Activated CD8-positive, alpha-beta T cell treated with anti-CD3 and anti-CD28 coated beads for 36 hours (primary cell): ENCODE measurements at places on chromosomes 2 and 18.
A peak's percentile ranks its signal among the peaks of the same experiment; 100 is the strongest.

- peak; percentile 58 for DNase-seq
Measured at GRCh38 chr18:76496194-76496890, 1.3 kb upstream of the ZNF516 start.

- DNase-seq = no peak
Measured at GRCh38 chr18:40413160-40413559, 1541.9 kb upstream of the PIK3C3 start.

- no peak for DNase-seq
Measured at GRCh38 chr2:30643674-30644073, 163.6 kb downstream of the CAPN13 start.

DNA sequence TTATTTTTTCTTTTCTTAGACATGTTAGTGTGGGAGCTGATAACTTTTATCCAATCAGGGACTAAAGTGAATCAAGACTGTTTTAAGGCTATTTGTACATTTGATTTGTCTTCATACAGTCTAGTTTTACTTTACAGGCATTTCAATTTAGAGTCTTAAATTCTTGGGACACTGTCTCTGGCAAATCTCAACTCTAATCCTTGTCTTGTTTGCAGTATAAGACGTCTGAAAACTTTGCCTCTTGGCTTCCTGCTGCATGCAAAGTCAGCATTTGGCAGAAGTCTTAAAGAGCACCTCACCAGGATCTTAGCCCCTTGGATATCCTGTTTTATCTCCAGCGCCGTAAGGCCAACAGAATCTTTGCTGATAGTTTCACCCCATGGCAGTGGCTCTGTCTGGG, 30.3 kb downstream of the SPOPL start:
- no peak for DNase-seq

- DNase-seq = no peak
Measured at GRCh38 chr2:63242747-63243146, 192.1 kb downstream of the OTX1 start.

GRCh38 chr18:58998401-58999203, 133.9 kb downstream of the ZNF532 start:
- DNase-seq = no peak

- DNase-seq = no peak
Measured at GRCh38 chr2:55901941-55902340, 21.6 kb downstream of the EFEMP1 start.

DNA sequence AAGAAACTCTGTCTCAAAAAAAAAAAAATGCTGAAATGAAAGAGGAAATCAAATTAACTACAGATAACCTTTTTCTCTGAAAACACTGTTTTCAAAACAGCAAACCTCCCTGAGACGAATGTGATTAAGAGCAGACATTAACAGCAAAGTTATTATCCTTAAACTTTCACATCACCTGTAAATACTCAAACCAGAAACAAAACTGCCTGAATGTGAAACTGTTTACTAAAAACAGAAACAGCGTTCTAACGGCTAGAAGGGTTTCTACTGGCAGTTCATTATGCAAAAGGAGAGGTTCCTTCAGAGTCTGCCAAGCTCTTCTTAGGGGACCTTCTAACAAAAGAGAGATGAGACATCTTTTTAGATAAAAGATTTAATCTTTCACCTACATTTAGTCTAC, 45.9 kb downstream of the PNO1 start:
- no peak for DNase-seq

GRCh38 chr18:50606609-50607008, 46.7 kb downstream of the MAPK4 start:
- DNase-seq = no peak

GRCh38 chr2:88739985-88740600, 48.6 kb downstream of the RPIA start:
- peak; percentile 81 for DNase-seq

- DNase-seq = no peak
Measured at GRCh38 chr2:20604951-20605381, 45.9 kb downstream of the HS1BP3 start.

DNA sequence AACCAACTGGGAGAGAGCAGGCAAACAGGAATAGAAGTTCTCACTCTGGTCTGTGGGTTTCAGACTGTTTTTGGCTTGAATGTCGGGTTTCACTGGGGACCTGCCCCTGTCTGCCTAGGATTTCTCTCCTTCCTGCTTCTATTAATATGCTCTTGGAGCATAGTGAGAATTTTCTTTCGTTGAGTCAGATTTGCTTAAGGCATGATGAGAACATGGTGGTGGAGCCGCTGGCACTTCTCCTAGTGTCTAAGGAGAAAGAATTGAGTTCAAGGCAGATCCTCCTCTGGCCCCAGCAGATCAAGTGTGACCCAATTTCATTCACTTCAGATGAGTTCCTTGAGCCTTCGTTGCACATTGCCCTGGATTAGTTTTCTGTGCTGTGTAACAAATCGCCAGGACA, 103.9 kb upstream of the HS6ST1 start:
- no peak for DNase-seq

DNA sequence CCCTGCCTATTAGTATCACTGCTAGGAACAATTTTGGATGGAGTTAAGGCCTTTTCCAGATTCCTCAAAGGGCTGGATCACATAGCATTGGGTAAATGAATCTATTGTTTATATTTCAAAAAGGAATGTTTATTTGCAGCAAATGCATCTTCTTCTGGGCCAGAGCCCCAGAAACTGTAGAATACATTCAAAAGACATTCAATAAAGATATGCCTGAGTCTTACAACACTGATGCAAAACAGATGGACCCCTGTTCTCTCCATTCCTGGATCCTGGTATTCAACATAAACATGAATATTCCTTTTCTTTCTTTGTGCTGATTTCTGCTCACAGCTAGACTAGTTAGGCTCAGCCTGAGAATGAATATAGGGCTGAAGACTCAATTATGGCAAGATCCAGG, 227.2 kb upstream of the KLHL29 start:
- DNase-seq = no peak

- no peak for DNase-seq
Measured at GRCh38 chr18:69152436-69152835, 248.3 kb upstream of the DOK6 start.

DNA sequence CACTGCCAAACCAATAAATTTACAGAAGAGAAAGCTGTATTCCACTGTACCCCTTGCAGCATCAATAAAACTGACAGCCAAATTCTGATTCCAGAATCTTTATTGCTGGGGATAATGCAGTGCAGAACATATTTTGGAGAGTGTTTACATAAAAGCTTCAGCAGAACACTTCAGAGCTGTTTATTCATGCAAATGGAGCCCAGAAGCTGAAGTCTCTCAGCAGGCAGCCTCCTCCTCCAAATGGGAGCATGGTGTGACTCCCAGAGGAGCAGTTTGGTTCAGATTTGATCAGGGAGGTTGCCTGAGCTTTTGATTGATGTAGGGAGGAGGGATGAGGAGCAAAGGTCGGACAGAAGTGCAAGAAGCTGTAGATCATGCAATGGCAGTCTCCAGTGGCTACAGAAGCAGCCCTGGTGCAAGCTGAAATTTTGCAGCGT, 22.4 kb downstream of the LHCGR start:
- DNase-seq = no peak

DNA sequence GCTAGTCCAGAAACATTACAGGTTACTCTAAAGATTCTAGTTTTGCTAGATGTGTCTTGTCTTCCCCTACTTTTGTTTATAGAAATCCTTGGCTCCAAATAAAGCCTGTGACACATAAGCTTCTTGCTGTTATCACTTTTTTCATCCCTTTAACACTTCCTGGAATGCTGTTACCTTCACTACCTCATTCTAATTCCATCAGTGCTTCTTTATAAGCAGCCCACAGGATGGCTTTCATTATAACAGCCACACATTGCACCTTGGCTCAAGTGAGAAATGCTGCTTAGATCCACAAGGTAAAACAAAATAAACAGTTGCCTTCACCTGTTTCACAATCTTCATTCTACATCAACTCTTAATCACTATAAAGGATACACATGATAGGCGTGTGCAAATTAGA, 221.7 kb downstream of the SLC8A1 start:
- DNase-seq = no peak

DNA sequence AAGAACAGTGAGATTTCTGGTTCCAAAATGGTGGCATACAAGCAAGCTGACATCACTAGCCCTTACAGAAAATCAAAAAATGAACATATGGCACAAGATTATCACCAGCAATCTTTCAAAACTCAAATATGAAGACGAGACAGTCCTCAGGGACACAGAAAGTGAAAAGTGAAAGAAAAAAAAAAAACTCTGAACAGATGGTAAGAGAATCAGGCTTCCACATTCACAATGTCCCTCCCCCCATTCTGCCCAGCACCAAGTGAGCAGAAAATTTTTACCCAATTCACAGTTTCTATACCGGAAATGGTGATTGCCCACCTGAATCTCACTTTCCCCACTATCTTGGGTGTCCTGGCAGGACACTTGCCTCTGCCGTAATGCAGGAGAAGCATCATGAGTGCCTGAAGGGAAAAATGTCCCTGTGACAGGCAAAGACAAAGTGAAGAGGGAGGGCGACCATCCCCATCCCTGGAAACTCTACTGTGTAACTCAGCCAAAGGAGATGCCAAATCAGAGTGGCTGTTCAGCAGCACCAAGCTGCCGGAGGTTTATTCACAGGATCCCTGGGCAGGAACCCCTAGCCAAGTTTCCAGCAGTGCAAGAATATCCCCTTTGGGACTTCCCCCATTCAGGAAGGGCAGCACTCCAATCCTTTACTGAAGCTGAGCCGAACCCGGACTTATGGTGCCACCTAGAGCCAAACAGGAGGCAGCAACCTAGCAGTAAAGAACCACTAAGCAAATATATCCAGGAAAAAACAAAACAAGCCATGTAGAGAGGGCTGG, 312.2 kb downstream of the LRATD1 start:
- no peak for DNase-seq

DNA sequence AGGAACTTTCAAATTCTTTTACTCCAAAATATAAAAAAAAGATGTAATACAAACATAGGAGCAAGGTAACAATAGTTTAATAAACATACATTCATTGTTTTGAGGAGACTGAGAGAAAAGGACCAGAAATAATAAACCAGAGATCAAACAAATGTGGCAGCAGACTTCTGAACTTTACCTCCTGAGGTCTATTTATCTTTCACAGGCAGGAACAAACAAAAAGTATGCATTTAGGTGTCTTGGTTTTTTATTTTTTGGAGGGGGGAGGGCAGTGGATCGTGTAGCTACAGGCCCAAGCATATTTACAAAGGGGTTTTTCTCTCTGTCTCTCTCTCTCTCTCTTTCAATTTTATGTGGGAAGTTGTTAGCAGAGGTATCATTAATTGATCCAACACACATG, 5.6 kb downstream of the PPP4R1 start:
- DNase-seq = no peak

- DNase-seq = peak; percentile 55
Measured at GRCh38 chr2:98013407-98014042, 17.8 kb upstream of the TMEM131 start.

- no peak for DNase-seq
Measured at GRCh38 chr2:37752766-37753165, 81.3 kb upstream of the CDC42EP3 start.

- DNase-seq = no peak
Measured at GRCh38 chr2:215979620-215980019, 33.7 kb downstream of the MREG start.

DNA sequence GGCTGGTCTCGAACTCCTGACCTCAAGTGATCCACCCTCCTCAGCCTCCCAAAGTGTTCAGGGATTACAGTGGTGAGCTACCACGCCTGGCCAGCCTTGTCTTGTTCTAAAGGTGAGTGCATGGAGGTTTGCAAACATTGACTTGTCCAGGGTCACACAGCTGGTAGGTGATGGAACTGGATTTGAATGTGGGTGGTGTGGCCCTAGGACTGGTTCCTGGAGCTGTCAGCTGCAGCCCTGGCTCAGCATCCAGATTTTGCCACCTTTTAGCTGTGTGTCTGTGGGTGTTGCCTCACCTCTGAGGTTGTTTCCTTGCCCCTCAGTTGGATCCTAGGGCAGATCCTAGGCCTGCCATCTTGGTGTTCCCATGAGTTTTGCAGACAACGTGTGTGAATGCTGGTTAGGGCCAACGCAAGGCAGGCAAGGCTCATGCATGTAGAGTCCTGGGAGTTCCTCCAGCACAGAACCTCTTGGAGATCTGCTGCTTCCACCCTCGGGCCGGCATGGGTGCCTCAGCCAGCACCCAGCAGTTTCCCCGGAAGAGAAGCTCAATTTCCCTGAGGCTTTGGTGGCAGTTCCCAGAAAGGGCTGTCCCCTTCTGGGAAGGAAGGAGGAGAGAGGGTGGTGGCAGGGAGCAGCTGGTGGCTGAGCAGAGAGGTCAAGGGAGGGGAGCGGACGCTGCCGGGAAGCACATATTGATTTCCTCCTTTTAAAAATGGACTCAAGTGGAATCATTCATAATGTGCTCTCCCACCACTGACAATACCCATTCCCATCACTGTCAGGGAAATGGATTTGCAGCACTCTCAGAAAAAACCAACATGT, 127.6 kb upstream of the HS6ST1 start:
- DNase-seq = no peak

GRCh38 chr18:66792466-66792865, 188.6 kb upstream of the CDH19 start:
- DNase-seq = no peak

DNA sequence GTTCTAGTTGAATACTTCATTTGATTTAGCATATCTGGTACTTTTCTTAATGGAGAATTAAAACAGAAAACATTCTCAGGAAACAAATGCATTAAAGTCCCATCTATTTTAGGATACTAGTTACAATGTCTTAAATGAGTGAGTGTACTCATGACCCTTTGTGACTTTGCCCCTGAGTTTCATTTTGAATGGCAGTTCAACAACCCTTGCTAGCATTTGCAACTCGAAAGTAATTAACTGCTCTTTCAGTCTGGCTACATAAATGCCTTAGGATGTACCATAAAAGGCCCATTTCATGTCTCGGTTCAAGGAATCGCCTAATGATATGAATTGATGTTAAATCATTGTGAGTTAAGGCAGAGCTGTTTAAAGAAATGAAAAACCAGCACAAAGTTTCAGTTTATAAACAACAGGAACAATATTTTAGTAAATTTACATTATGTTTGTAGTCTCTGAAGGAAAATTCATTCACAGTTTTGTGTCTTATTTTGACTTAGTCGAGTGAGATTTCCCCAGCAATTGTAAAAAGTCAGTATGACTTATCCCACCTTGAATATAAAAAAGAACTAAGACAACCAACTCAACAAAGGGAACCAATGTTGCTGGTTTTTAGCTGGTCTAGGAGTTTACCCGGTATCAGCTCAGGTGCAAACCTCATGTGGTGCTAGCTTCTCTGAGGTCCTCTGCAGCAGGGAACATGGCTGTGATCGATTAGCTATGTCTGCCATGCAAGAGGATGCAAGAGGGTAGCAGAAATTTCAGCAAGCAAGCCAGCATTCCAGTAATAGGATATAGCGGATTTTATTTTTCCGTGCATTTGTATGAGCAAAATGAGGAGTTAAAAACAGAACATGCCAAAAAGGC, 386.2 kb downstream of the PTPRM start:
- no peak for DNase-seq

GRCh38 chr2:240447331-240447730, 11.9 kb downstream of the GPC1 start:
- DNase-seq = no peak

- no peak for DNase-seq
Measured at GRCh38 chr2:64267699-64268098, 123.5 kb upstream of the PELI1 start.

DNA sequence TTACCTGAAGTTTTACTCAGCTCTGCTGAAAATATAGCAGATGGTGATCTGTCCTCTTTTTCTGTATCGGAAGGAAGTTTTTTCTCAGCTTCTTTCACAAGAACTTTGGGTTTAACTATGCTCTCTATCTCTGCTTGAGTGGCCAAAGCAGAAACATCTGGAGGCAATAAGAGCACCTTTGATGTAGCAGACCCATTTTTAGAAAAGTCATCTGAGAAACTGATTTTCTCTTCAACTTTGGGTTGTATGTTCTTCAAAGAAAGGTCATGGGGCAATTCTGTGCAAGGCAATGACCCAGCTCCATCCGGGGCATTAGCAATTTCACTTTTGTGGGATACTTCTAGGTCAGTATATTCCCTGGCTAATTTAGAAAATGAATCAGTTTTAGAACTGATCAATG, 25.2 kb downstream of the RTN4 start:
- no peak for DNase-seq
